ENCODE measurements at places on chromosomes 16 and 17.
A peak's percentile ranks its signal among the peaks of the same experiment; 100 is the strongest.

DNA sequence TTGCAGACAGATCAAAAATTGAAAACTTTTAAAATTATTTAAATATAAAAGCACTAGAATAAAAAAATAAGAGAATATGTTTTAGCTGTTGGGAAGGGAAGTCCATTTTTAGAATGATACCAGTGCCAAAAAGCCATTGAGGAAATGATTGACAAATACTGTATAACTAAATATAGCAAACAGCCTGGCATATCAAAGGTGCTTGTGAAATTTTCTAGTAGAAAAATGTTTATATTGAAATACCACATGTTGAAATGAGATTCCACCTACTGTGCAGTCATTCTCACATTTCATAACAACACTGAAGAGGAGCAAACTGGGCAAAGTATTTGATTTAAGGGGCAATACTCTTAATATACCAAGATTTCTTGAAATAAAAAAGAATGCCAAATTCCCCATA is 183.5 kb downstream of the PHKB start:
- no peak for DNase-seq

DNA sequence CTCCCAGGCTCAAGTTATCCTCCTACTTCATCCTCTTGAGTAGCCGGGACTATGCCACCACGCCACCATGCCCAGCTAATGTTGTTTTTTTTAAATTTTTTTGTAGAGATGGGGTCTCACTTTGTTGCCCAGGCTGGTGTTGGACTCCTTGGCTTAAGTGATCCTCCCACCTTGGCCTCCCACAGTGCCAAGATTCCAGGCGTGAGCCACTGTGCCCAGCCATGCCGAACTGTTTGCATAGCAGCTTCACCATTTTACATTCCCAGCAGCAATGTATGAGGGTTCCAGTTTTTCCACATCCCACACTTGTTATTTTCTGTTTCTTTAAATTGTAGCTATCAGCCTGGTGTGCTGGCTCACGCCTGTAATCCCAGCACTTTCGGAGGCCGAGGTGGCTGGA is 2.2 kb upstream of the CTRB1 start:
- DNase-seq = no peak

DNA sequence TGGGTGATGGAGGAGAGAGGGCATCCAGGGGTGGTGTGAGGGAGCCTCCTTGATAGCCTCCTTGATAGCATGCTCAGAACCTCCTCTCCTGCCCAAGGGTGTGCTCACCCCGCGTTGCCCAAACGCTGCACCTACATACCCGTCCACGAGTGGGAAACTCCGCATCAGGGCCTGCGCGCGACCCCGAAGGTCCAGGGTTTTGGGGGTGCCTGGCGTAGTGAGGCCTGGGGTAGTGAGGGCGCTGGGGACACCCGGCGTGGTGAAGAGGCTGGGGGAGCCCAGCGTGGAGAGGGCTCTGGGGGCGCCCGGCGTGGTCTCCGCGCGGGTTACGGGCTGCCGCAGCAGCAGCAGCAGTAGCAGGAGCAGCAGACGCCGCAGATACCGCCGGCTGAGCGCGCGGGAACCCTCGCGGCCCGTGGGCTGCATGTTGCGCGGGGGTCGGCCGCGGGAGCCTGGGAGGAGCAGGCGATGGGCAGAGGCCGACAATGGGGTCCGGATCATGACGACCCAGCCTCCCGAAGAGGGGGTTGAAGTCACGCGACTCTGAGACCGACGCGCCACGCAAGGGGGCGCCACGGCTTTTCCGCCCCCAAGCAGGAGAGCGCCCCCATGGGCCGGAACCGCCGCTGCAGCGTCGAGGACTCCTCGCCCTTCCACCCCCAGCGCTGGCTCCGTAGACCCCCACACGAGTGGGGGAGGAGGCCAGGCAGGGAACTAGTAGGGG is at the start of gene DPEP3:
TSS of gene DPEP3 (minus strand) at position 545 of the 724 bp plus-strand sequence. CDS start at position 426, 119 bp downstream.
- no peak for DNase-seq

GRCh38 chr16:65967376-65967775 is 399.1 kb upstream of the CDH5 start:
- DNase-seq = peak; percentile 7

GRCh38 chr16:87697256-87697655 is 68.5 kb downstream of the KLHDC4 start:
- no peak for DNase-seq

DNA sequence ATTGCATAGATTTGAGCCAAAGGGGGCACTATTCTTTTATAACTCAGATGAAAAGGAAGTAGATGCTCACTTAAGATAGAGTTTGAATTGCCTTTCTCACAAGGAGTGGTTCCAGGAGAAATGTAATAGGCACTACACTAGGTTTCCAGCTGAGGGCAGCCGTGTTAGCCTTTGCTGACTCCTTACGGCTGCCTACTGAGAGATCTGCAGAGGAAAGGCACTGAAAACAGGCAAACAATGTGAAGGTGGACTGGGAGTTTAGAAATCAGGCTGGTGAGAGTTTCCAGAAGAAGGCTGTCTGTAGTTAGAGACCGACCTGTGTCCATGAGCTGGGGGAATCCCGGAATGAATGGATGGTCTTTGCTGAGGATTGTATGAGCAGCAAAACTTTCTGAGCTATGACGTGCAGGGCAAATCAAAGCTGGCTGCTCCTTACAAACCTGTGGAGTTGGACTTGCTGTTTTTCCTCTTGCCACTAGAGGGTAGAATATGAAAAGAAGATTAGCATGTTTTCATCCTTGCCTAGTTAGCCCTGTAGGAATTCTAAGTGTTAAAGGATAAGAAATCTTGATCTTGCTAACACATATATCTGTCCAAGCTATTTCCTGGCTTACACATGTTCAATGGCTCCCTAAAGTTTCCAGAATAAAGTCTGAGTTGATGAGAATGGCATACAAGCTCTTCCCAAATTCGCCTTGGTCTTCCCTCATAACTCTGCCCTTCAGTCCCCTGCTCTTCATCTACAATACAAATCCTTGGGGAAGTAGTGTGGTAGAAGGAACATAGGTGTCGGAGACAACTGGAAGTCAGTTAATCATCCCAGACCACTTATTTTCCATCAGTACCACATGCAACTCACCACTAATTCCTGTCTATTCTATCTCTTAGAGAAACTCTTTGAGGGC is 20.1 kb upstream of the TAOK1 start:
- DNase-seq = peak; percentile 69

- no peak for DNase-seq
Measured at GRCh38 chr17:34647511-34647910, 68.1 kb downstream of the TMEM132E start.

DNA sequence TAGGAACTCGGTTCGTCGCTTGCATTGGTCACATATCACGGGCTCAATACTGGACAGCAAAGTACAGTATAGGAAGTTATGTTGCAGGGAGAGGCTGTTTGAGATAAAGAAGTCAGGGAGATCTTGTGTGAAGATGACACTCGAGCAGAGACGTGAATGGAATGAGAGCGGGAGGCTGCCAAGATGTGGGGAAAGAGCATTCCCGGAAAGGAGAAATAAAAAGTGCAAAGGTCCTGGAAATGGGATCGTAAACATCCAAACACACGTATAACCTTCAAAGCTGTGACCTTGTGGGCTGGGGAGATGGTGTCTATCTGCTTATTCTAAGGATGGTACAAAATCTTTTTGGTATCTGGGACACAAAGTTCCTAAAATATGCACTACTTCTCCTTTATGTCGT is 43.0 kb upstream of the MYOCD start:
- no peak for DNase-seq

- no peak for DNase-seq
Measured at GRCh38 chr17:81500047-81500446, 12.6 kb downstream of the ACTG1 start.

DNA sequence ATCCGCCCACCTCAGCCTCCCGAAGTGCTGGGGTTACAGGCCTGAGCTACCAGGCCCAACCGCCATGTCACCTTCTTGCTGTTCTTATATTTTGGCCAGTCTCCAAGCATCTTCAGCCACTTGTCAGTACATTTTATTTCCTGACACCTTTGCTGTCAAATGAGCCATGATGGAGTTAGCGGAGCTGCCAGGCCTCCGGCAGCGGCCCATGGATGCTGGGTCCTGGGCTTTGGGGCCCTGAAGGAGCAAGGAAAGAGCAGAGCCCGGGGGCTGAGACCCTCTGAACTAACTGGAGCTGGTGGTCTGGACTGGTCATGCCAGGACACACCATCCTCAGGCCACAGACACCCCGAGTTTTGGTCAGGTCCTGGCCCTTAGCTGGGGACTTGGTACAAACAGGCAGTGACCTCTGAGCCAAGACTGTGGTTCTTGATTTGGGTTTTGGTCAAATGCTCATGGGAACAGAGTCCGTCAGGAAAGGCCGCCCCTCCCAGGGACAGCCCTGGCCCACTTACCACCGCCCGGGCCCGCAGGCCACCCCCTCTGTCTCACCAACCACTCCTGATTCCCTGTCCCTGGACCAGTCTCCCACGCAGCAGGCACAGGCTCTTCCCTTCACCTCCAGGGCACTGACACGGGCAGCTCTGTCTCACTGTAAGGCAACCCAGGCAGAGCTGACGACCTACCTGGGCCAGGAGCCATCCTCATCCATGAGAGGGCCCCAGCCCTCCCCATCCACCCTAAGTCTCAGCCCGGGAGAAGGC is 42.0 kb downstream of the TNFRSF13B start:
- no peak for DNase-seq

DNA sequence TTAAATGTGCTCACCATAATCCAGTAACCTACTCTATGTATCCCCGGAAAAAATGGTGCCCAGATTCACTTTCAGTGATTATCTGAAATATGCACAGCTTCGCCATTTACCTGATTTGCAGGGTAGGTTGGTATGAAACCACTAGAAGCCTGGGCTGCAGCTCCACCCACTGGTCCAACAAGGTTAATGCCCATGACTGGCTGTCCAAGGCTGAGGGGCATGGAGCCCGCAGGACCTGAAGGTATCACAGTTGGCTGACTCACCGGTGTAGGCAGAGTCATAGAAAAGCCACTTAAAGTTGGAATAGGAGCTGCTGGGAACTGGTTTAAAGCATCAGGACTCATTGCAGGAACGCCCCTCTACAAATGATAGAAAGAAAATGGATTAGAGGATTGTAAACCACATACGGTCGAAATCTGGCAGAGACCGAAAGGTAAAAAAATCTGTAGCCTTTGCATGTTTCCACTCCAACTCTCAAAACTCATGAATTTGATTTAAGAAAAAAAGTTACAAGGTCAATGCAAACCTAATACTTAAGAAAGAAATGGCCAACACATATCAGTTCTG is 38.6 kb downstream of the SYNRG start:
- DNase-seq = peak; percentile 25

DNA sequence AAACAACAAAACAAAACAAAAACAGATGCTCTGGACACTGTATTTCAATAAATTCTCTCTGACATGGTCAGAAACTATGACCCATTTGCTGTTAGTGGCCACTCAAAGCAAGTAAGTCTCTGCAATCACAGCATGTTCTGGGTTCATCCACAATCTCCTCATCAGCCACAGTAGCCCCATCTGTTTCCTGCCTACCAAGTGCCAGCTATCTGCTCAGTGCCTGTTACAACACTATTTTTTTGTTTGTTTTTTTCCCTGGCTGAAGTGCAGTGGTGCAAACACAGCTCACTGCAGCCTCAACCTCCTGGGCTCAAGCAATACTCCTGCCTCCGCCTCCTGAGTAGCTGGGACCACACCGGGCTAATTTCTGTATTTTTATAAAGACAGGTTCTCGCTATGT is 137.9 kb downstream of the SOX9 start:
- DNase-seq = no peak

DNA sequence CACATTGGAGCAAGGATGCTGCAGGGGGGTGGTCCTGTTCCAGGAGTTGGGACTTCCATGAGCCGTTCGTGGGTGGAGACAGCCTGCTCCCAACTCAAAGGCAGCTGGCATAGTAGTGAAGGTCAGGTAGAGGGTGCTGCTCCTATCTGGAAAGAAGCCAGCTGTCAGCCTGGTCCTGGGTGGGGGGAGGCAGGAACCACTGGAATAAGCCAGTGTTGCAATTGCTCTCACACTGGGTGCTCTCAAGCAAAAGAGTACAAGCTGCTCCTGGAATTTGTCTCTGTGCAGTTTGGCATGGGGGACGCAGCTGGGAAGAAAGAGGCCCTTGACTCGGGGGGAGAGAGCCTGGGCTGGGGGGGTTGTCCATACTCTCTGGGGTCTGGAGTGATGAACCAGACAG is 8.7 kb downstream of the CACNG5 start:
- no peak for DNase-seq

- no peak for DNase-seq
Measured at GRCh38 chr17:43533699-43534098, 12.4 kb downstream of the ETV4 start.

DNA sequence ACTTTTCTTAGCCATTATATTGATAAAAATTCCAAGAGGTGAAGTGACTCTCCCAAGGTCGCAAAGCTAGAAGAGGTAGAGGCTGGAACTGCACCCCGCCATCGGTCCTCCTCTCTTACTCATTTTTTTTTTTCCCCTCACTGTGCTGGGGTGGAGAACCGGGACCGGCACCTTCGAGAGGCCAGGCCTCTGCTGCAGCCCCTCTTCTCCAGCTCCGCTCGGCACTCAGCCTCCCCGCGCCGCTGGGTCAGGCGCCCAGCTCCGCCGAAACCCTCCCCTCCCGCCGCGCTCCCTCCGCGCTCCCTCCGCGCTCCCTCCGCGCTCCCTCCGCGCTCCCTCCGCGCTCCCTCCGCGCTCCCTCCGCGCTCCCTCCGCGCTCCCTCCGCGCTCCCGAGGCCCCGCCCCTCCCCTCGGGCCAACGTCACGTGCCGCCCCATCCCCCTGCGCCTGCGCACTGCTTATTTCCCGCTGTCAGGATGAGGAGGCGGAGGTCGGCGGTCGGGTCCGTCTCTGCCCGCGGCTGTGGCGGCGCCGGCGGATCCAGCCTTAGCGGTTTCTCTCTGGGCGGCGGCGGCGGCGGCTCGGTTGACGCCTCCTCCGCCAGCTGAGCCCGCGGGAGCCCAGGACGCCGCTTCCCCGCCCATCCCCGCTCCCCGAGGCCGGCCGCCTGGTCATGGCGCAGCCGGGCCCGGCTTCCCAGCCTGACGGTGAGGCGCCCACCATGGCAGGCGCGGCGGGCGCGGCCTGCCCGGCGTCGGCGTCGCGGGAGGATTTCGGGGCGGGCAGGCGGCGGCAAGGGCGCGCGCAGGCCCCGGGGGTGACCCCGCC is at the start of gene RABEP1:
TSS of gene RABEP1 (plus strand) at position 471 of the 828 bp plus-strand sequence. CDS start at position 674, 203 bp downstream.
- peak; percentile 89 for DNase-seq

Measured in LoVo (cell line).